Lung (tissue), 17 donors: ENCODE measurements at places on chromosomes 4 and X. TPM values are rescaled to one million over a fixed set of nuclear protein-coding genes. Genes with fewer than 3 reads are reported as not detected.
A peak's percentile ranks its signal among the peaks of the same experiment; 100 is the strongest.

The PRDX4 gene
- total RNA-seq = 52.4 TPM

GRCh38 chr4:602559-602942 is 22.8 kb upstream of the PDE6B start:
- DNase-seq = peak; percentile 22
- H3K27me3 ChIP-seq = no peaks in the 10 kb centered on the region
- no peaks in the 10 kb centered on the region for H3K36me3 ChIP-seq
- no peak overlapping the region for H3K27ac ChIP-seq
- no peaks in the 10 kb centered on the region for H3K4me1 ChIP-seq
- H3K4me3 ChIP-seq = no peak overlapping the region

DNA sequence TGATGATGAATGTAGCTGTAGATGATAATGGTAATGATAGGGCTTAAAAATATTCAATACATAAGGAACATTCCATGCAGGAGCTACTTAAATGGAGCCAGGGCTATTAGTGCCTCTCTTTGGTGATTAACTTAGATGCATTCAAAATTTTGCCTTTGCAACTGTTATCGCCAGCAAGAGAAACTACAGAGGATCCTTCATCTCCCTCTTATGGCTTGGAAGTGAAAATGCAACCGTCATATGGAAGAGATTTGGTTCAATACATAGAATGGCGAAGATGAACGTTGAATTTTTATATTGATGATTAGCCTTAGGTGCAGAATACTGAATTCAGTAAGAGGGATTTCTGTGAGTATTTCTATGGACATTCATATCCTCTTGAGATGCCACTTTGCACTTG is 134.5 kb upstream of the NLGN4X start:
- no peaks in the 10 kb centered on the region for H3K36me3 ChIP-seq
- H3K27ac ChIP-seq = no peak overlapping the region
- no peak for DNase-seq

- no peak overlapping the region for H3K27ac ChIP-seq
- H3K4me3 ChIP-seq = no peak overlapping the region
- no peaks in the 10 kb centered on the region for H3K27me3 ChIP-seq
- no peaks in the 10 kb centered on the region for H3K36me3 ChIP-seq
These were observed 25.2 kb downstream of the PDGFRA start for GRCh38 chr4:54254116-54254914.

DNA sequence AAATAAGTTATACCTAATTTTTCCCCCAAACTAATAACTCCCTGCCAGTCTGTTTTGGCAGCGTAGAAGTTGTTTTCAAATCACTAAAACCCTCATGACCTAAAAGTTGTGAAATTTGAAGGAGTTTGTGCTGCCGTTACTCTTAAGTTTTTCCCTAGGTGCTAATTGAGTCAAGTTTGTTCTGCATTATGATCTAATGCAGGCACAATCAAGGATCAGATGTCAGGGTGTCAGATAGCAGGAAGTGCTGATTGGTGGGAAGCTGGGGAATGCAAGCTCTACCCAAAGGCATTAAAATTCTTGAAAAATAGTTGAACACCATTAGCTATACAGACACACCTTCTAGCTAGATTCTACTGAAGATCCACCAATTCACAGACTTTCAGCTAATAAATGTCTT is 51.9 kb downstream of the ARX start:
- no peaks in the 10 kb centered on the region for H3K4me1 ChIP-seq
- H3K27ac ChIP-seq = no peak overlapping the region
- H3K4me3 ChIP-seq = no peak overlapping the region
- H3K27me3 ChIP-seq = no peaks in the 10 kb centered on the region
- no peak for DNase-seq
- no peaks in the 10 kb centered on the region for H3K36me3 ChIP-seq

DNA sequence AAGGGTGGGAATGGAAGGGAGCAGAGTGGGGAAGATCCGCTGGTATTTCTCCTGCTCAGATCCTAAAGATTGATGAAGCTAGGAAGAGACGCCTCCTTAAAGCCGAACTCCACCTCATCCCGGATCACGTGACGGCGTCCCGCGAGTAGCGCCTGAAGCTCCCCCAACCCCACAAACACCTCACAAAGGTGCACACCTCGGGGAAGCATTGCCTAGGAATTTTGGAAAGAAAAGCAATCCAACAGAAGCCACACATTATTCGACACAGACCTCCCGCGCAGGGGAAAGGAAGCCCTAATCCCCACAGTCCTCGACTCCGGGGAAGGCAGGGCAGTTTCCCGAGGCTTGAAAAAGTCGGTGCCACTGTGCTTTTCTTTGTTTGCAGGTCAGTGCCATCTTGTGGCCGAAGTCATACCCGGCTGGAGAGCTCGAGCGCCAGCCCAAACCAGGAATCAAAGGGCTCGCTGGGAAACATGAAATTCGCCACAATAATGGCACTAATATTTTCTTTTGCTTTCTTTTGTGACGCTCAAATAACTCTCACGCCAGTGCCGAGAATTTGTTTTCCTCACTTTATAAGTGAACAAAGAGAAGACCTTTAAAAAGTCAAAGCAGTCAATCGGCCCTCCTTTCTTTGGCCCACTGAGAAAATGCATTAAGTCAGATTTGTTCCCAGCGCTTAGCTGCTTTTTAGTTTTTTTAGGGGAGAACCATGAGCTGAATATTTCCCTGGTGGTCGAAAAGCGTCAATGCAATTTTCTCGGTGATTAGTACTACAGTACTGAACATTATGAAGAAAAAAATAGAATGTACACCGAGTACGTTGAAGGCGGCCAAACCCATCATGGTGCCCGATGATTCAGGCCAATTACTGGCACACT is at the start of gene NPY1R:
Gene NPY1R, minus strand, starts transcription at position 71 of the 881 bp plus-strand sequence. CDS start 6,042 bp downstream, outside the sequence.
- H3K27me3 ChIP-seq = peaks cover 21% of the 10 kb centered on the region
- no peaks in the 10 kb centered on the region for H3K4me1 ChIP-seq
- H3K36me3 ChIP-seq = no peaks in the 10 kb centered on the region
- DNase-seq = peak; percentile 86

GRCh38 chr4:72319601-72320021 is 249.4 kb downstream of the ADAMTS3 start:
- peaks cover 3% of the 10 kb centered on the region for H3K4me1 ChIP-seq
- no peaks in the 10 kb centered on the region for H3K27me3 ChIP-seq
- H3K36me3 ChIP-seq = no peaks in the 10 kb centered on the region

DNA sequence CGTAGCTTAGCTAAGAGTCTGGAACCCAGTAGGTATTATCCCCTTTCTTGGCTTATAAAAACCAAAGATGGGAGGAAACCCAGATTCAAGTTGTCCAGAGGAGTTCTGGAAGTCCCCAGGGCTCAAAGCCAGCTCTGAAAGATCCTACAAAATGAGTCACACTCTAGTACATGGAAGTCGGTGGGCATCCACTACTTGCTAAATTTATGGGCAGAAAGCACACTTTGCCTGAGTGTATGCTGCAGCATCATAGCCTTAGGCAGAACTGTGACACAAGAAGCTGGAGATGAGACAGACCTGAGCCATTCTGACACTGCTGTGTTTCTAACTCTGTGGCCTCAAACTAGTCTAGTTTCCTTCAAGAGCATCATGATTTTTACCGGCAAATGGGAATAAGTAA is 429.3 kb downstream of the AFF2 start:
- H3K4me1 ChIP-seq = no peaks in the 10 kb centered on the region
- H3K27ac ChIP-seq = no peak overlapping the region
- DNase-seq = no peak
- H3K4me3 ChIP-seq = no peak overlapping the region

The ANXA5 gene
- 250 TPM for total RNA-seq

The ALPK1 gene
- 26.3 TPM for total RNA-seq
